ENCODE measurements at places on chromosomes 7 and 10.

- DNase-seq: no peak
Measured at GRCh38 chr7:116317907-116318306, 107.6 kb downstream of the TES start.

DNA sequence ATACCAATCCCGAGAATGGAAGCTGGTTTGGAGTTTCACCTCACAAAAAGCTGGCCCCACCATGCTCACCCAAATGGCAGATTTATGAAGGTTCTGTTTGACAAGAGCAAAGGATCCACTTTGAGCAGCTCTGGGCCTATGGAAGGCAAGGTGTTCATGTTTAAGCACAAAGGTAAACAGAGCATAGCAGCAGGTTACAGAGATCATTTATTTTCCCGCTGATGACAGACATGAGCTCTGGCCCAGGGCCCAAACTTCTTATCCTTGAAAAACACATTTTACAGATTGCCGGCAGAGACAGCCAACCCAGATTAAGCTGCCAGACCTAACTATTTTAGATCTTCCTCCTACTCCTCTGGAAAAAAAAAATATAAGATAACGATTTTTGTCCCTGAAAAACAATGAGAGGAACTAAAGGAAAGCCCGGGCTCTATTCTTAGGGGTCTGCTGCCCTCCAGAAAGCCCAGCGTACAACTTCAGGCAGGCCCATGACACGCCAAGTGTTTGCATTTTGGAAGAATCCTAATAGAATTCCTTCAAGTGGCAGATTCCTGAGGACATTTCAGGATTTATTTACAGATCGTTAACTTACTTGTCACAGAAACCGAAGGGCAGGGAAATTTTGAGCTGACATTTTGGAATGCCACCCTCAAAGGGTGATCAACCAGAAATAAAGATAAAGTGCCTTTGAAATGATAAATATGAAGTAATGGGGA lies 40.0 kb downstream of the SYPL1 start:
- DNase-seq: no peak

DNA sequence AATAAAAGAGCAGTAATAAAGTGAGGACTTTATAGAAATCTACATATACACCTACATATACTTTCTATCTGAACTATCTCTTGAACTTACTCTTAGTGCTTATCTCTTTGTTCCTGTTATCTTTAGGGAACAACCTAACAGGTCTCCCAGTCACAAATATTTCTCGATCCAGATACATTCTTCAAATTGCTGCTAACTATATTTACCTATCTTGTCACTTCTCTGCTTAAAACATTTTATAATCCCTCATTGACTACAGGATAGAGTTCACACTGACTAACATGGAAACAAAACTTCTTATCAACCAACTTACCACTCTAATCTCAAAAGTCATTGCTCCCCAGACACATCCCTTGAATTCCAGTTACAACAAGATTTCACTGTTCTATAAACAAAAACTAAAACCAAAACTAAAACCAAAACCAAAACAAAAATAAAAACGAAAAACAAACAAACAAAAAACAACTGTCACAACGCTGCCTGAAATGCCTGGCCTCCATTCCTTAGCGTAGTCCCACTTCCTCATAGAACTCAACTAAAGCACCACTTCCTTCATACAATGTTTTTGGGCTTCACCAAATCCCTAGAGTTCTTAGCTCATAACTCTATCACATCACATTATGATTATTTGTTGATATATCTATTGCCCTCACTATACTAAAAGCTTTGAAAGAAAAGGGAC lies 134.7 kb downstream of the SEMA3D start:
- no peak for DNase-seq

- no peak for DNase-seq
Measured at GRCh38 chr7:116842371-116842770, 20.0 kb upstream of the CAPZA2 start.

- no peak for DNase-seq
Measured at GRCh38 chr10:85612833-85613232, 753.8 kb downstream of the GRID1 start.

DNA sequence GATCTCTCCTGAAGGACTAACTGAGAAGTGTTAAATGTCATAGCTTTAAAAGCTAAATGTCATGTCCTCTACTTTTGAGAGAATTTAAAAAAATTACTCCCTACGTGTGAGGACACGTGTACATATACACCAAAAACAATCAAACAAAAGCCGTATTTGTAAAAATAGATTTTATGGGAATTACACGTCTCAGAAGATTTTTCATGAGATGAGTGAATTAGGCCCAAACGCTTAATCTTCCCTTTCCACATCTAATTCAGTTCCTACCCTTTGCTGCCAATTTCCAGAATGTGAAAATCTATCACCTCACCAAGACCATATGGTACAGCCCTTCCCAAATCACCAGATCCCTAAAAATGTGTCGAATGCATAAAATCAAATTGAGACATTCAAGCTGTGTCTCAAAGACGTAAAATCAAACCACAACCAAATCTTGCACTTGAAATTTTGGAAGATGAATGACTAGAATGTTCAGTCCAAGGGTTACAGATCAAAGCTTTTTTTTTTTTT lies 1.0 kb upstream of the CTTNBP2 start:
- DNase-seq: no peak

GRCh38 chr7:117132321-117133120 lies 179.2 kb downstream of the ST7 start:
- DNase-seq: no peak

- no peak for DNase-seq
Measured at GRCh38 chr7:112059675-112060074, 146.5 kb downstream of the DOCK4 start.

DNA sequence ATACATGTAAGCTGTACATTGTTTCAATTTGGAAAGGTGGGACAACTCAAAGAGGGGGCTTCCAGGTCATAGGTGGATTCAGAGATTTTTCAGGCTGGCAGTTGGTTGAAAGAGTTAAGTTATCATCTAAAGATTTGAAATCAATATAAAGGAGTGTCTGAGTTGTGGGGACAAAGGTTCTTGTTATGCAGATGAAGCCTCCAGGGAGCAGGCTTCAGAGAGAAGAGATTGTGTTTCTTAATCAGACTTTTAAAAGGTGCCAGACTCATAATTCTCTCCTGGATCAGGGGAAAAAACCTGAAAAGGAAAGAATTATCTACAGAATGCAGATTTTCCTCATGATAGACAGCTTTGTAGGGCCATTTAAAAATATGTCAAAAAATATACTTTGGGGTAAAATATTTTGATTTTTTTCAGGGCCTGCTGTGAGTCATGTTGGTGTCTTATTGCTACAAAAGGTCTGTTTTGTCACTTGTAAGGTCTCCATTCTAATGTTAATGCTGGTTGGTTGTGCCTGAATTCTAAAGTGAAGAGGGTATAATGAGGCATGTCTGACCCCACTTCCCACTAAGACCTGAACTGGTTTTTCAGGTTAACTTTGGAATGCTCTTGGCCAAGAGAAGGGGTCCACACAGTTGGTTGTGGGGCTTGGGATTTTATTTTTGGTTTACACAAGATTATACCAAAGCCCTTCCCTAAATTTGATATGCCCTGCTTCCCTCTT lies 52.7 kb upstream of the PRSS1 start:
- DNase-seq: no peak

- peak; percentile 63 for DNase-seq
Measured at GRCh38 chr7:47638679-47639315, 56.9 kb upstream of the TNS3 start.

DNA sequence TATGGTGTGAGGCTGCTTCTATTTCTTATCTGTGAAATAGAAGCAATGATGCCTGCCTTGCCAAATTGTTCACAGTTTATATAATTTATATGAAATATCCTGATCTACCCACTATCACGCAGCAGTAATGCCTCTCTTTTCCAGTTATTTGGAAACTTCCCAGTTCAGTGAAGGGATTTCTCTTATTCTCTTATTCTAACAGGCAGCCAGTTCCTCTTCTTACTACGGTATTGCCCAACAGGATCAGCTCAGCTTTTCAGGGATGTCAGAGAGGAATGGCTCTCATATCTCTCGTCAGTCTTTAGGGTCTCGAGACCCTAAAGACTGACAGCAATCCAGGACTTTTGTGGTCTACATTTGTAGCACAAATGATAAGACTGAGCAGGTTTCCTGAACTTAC lies 215.6 kb downstream of the CREB5 start:
- no peak for DNase-seq

DNA sequence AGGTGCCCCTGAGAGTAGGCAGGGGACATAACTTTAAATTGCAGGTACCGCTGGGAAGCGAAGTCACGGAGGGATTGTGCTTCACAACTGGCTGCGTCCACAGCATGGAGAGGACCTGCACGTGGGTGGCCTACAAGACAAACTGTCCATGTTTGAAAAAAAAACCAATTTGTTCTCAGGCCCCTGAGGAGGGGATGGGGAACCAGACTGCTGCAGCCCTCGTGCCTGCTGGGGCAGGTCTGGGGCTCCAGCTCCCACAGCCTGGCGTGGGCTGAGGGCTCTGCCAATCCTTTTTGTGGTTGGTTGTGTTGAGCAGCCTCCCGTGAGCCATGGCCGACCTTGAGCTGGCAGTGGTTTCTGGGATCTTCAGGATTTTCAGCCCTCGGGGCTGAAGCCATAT lies 9.7 kb downstream of the SFRP5 start:
- DNase-seq: no peak

DNA sequence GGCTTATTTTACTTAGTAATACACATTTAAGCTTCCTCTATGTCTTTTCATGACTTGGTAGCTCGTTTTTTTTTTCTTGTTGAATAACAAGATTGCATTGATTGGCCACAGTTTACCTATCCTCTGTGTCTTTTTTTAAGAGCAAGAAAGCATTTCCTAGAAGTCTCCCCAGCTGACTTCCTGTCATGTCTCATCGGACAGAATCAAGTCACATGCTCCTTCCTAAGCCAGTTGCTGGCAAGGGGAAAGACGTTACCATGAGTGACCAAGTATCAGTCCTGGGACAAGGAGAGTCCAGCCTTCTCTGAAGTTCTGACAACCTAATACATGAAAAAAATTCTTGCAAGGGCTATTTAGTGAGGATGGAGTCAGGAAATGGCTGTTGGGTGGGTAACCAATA lies 24.9 kb upstream of the SFRP5 start:
- DNase-seq: no peak

DNA sequence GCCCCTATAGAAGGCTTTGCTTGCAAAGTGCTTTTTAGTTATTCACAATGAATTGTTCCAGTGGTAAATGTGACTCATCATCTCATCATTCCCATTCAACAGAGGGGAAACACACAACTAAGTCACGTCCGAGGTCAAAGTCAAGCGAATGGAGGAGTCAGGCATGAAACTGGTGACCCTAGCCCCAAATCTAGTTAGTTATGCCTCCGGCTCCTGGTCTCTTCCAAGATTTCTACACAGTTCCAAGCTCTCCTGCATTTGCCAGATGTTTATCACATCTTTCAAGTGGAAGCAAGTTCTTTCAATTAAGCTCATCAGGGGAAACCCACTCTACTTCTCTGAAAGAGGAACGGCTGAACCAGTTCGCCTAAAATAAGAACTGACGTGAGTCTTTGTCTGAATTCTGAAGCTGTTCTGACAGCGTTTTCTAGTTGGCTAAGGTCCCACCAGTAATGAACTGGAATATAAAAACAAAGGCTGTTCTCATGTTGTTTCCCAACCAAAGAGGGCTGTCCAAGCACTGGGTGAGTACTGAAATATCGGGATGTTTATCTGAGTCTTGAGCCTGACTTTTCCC lies 140.9 kb upstream of the NRBF2 start:
- no peak for DNase-seq

DNA sequence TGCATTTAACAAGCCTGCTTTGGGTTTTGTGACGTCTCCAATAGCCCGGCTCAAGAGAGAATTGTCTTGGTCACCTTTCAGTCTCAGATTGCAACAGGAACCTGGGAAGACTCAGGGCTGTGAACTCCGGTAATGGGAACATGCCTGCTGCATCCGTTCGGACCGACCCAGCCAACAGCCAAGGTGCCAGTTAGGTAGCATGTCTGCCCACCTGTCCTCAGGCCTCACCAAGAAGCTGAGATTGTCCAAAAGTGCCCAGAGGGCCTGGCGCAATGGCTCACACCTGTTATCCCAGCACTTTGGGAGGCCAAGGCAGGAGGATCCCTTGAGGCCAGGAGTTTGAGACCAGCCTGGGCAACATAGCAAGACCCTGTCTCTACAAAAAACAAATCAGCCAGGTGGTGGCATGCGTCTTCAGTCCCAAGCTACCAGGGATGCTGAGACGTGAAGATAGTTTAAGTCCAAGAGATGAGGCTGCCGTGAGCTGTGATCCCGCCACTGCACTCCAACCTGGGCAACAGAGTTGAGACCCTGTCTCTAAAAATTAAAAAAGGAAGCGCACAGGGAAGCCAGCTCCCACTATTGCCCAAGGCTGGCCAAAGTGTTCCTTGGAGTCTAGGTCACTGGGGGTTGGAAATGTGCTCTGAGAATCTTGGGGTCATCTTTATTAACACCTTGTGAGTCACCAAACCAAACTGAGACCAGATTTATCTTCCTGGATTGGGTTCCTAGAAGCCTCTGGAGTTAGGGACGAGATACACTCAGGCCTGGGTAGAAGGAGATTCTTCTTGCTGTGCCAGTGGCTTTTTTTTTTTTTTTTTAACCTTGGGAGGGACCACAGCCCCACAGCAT lies 26.9 kb downstream of the BAG3 start:
- no peak for DNase-seq

DNA sequence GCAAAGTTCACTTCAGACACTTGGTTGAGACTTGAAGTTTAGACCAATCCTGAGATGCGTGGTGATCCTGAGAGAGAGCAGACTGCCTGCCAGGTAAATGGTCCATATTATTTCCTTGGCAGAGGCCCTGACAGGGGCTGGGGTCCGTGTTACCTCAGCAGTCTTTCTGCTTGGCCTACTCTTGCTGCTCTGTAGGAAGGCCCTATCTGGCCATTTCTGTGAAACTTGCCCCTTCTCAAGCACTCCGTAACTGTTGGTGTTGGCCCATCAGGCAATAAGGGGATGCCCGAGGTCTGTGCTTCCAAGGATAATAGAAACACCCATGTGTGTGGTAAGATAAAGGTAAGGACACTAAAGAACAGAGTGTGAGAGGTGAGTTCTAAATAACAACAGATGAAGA lies 20.0 kb downstream of the LOXL4 start:
- no peak for DNase-seq

- no peak for DNase-seq
Measured at GRCh38 chr7:20401861-20402746, 71.4 kb downstream of the ITGB8 start.

- no peak for DNase-seq
Measured at GRCh38 chr7:55120501-55121198, 101.8 kb downstream of the EGFR start.

GRCh38 chr7:100773491-100773890 lies 40.1 kb downstream of the ZAN start:
- no peak for DNase-seq

DNA sequence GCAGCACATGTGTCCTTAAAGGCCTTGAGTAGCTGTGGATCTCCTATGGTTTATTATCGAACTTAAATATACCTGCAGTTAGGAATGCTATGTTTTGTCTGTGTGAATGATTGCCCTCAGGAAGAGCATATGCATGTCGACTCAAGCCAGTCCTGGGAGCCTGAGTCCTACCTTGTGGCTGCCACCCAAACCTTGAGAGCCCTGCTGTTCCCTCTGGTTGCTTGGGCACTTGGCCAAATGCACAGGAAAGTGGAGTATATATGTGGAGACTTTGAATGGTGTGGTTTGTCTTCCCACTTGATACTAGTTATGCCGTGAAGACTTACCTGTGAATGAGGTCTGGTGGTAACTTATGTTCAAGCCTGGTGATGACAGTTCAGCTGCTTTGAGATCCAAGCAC lies 409.8 kb downstream of the LRMDA start:
- no peak for DNase-seq

Measured in breast epithelium (tissue), 4 donors.